ENCODE measurements at places on chromosomes 16 and 17.

- DNase-seq: no peak
Measured at GRCh38 chr17:238964-239259, 57.5 kb upstream of the DOC2B start.

GRCh38 chr17:11813871-11814270, 183.4 kb downstream of the ZNF18 start:
- no peak for DNase-seq

- peak; percentile 77 for DNase-seq
Measured at GRCh38 chr17:65231662-65232335, 94.6 kb downstream of the RGS9 start.

- DNase-seq: peak; percentile 19
Measured at GRCh38 chr16:63361032-63361624, 1324.9 kb upstream of the CDH8 start.

DNA sequence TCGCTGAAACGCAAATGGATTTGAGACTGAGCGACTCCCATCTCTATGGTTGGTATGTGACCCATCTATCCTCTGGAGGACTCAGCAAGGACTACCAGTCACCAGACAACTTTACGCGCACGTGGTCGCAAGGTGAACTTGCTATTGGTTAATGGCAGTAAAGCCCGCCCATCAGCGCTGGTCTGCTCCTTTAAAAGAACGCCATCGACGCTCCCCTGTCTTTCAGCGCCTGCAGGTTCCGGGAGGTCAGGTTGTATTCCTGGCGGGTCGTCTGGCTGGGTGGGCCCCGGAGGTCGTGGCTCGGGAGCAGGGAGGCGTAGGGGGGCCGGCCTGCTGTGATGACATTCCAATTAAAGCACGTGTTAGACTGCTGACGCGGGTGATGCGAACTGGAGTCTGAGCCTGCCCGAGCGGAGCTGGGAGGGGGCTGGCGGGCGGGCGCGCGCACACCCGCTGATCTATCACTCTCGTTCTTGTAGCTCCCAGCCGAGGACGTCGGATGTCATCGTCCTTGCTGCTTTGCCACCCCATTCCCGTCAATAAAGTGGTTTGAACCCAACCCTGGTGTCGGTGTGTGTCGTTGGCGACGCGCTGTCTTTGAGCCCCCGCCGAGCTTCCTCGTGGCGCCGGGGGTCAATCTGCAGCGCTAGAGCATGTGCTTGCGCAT, 15.9 kb upstream of the ERN1 start:
- peak; percentile 99 for DNase-seq

DNA sequence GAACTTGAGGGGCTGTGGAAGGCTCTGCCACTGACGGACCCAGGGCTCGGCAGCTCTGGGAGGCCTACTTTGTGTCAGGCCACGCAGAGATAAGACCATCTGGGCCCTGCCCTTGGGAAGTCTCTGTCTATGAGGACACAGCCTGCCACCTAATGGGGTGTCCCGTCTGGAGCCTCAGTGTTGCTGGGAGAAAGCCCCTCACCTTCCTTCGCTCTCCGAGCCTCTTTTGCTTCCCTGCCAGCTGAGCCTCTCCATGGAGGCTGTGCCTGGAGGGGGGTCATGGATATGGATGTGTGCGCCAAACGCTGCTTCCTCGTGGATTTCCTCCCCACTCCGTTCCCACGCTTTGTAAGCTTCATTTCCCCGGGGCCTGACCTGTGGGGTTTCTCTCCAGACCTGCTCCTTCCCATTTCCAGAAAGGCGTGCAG, 228.8 kb downstream of the SEC14L1 start:
- DNase-seq: no peak

DNA sequence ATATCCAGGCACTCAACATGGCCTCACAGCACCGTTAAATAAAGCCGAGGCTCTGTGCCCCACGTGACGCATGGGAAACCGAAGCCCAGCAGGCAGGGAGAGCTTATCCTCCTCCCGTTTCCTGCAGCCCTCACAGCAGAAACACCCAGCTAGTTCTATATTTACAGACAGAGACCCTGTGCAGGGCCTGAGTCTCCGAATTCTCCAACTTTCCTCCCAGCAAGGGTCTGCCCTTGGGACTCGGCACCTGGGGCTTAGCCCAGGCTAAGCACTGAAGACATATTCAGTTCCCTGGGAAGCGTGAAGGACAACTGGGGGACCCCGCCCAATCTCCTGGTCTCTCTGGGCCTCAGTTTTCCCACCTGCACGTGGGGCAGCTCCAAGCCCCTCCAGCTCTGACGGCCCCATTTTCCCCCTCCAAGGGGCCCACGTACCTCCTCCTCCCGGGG, 29.2 kb downstream of the TRPV3 start:
- DNase-seq: no peak

DNA sequence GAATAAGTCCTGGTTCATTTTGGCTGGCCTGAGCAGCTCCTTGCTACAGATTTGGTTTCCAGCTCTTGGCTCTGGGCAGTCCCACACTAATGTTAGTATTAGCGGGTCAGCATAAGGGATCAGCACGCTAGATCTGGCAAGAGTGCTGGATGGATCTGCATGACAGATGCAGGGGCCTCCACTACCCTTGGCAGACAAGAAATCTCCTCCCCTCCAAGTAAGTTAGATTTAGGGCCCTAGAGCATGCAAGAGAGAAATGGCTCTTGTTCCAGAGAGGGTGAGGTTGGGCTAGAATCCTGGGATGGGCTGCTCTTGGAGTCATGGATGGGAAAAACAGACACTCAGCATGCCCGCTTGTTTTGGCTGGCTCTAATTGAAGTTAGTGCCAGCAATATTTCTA, 414.3 kb downstream of the RBFOX1 start:
- peak; percentile 34 for DNase-seq

DNA sequence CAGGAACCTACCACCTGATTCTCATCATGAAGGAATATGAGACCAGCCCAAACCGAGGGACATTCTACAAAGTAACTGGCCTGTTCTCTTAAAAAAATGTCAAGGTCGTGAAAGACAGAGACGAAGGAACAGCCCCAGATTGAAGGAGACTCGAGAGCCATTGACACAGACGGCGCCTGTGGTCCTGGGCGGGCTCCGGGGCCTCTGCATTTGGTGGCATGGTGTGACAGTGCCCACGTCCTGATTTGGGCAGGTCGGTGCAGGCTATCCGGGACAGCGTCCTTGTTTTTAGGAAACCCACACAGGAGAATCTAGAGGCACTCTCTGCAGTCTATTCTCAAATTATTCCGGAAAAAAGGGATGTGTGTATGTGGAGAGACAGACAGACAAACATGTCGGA, 64.1 kb downstream of the ADCY9 start:
- DNase-seq: no peak

- no peak for DNase-seq
Measured at GRCh38 chr17:83007504-83008185, 71.8 kb upstream of the METRNL start.

GRCh38 chr16:66116163-66117002, 250.1 kb upstream of the CDH5 start:
- DNase-seq: no peak

DNA sequence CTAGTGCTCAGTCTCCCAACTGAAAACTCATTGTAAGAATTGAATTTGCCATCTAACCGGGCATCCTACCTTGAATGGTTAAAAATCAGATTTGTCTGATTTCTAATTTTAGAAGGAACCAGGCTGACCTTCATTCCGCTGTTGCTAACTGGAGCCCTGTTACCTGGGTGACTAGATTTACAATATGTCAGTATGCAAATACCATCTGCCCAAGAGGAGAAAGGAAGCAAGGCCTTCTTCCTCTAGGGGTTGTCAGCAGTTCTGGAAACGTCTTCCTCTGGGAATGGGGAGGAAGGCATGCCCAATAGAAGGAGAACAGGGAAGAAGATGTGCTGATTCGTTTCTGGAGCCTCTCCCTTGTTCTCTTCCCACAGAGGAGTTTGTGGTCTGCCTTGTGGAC, 137.9 kb downstream of the PITPNC1 start:
- DNase-seq: no peak

GRCh38 chr17:77109764-77110359, 30.9 kb upstream of the SEC14L1 start:
- no peak for DNase-seq

- DNase-seq: no peak
Measured at GRCh38 chr17:2837147-2837561, 40.9 kb downstream of the RAP1GAP2 start.

DNA sequence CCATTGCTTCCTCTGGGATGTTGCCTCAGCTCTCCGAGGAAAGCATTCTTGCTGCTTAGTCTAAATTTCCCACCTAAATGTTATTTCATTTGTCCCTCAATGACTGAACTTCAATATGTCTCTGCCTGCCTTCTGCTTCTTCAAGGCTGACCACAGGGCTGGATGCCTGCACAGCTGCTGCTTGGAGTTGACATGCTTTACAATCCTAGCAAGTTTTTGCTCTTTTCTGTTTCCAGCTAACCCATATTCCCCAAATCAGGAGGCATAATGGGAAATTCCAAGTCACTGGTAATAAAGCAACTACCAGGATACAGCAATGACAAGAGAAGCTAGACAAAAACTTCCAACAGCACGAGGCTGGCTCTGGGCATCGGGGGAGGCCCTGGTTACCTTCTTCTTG, 48.9 kb downstream of the GTF3C1 start:
- no peak for DNase-seq

DNA sequence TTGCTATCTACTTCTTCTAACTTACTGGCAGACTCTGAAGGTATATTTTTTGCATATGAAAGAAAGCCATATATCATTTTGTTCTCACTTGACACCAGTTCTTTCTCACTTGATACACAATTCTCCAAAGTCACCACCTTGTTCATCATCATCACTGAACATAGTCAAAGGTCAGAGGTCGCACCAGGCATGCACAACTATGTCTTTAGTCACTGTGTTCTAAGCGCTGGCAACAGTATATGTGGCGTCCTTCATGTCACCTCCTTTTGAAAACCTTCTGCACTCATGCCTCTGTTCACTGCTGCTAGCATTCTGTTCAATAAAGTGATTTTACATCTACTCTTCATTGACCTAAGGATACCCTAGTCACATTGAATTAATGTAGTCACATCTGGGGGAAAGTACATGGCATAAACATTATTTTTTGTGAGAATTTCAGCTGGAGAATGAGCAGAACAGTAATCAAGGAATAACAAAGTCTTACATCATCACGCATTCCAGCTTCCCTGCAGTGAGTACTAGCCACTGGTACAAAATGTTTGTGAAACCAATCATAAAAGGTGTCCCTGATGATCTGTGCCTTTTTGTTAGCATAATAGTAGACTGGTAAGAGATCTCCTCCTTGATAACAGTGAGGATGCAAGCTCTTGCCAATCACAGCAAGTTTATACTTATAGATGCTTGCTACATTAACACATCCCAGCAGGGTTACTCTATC, 20.5 kb upstream of the TBX4 start:
- no peak for DNase-seq

DNA sequence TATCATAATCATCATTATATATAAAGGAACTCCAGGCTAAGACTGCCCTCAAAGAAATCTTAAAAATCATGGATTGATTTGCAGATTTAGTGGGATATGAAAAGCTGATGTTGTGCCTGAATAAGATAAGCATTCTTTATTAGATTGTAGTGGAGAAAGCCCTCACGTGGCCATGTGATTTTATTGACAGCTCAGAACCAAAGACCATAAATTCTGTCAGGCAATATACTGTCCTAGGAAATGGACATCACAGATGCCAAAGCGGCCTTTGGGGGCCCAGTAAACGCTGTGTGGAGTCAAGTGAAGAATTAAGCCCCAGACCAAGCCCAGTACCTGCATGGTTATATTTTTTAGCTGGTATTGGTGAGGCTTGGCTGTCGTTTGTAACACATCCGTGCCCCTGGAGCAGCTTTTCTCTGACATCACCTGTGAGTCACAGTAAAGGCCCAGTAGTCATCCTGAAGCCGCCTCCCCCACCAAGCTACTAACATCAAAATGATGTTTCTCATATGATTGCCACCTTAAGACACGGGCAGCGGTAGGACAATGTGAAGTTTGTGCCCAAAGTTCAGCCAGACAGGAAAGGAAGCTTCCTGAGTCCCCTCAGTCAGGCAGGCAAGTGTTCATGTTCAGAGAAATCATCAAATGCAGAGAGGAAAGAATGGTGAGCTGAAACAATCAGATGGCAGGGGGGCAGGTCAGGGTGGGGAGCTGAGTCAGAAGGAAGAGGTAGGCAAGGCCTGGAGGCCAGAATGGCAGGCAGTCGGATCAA, 209.4 kb downstream of the IRX3 start:
- DNase-seq: peak; percentile 46

DNA sequence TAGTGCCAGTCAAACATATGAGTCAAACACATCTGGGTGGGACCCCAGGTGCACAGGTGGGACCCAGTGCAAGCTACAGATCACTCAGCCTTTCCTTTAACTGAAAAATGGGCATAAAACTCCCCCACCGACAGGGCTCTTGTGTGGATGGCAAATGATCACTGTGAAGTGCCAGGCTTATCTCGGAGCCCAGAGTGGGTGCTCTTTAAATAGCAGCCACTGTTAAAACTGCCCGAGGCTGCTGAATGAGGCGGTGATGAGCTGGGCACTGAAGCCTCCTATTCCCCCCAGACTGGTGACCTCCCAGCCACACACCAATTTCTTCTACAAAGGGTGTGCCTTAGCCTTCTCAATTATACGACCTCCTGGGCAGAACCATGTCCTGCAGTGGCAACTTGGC, 433.8 kb downstream of the SLC39A11 start:
- no peak for DNase-seq

DNA sequence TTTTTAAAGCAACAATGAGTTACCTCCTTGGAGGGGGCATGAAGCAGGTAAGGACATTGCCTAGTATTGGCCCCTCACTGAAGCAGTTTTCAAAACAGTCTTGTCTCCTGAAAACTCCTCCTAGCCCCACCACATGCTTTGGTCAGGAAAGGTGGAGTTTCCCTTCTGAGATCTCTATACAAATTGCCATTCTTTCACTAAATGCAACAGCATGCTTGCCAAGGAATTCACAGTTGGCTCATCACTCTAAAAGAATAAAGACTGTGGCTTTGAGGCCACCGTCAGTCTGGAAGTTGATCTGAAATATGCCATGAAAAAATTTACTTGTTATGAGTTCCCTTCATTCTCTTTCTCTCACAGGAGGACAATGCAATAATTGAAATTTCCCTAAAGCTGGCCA, 4.2 kb downstream of the TTC19 start:
- no peak for DNase-seq

- no peak for DNase-seq
Measured at GRCh38 chr17:63700528-63701455, 867 bp upstream of the LIMD2 start.
